CD4-positive, alpha-beta T cell treated with Interleukin-21 for 1 hour (primary cell): ENCODE measurements at places on chromosomes 2 and 18.

- no peak for DNase-seq
Observed at GRCh38 chr2:170229744-170230143, 51.8 kb downstream of the MYO3B start.

DNA sequence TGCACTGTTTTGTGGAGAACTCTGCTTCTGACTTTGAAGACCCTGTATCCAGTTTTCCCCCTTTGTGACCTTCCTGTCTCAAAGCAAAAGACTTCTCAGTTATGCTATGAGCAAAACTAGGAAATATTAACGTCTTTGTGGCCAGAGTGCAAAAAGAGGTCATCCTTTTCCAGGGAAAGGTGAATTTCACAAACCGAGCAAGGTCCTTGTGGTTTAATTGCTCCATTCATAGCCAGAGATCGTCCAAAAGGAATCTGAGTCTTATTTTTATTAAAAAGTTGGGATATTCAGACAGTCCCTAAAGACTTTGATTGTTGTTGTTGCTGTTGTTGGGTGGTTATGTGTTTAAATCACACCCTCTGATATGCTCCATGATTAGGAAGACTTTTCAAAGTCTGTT is 77.4 kb downstream of the NAB1 start:
- no peak for DNase-seq

DNA sequence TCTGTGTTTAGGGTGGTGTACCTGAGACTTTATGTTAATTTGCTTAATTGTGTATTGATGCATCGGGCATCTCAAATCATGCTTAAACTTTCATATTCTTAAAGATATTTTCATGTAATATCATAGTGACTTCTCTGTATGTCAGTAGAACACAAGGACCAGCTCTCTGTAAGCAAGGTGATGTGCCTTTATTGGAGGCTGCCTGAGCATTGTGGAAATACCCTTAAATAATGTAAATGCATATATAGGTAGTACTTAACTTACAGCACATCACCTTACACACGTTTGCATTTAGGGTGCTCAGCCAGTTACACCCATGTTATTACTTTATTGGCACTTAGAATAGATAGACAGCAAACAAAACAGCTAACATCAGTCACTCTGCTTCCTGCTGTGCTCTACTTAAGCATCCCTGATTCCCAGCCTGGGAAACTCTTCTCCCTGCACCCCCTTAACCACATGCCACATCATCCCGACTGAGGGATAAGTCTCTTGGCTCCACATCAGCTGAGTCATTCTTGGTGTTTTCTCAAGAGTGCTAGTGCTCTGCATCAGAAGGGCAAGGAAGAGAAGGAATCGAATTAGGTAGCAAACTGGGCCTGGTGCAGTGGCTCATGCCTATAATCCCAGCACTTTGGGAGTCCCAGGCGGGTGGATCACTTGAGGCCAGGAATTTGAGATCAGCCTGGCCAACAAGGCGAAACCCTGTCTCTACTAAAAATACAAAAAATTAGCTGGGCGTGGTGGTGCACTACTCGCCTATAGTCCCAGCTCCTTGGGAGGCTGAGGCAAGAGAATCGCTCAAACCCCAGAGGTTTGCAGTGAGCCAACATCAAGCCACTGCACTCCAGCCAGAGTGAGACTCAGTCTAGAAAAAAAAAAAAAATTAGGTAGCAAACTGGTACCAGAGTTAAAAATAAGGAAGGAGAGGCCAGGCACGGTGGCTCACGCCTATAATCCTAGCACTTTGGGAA is 108.7 kb downstream of the MAP3K20 start:
- no peak for DNase-seq

DNA sequence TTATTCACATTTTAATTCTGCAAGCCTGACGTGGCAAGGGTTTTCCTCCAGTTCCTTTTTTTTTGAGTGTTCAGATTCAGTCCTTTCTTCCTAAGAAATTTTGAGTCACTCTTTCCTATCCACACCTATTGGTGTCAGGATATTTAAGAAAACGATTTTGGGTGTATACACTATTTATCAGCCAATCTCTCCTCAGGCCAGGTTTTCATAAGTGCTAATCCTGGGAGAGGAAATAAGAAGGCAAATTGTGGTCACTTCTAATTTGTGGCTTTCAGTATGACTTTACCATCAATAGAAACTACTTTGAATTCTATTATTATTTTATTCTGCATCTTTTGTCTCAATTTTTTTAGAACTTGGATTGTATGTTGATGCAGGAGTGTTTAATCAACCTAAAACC is 174.4 kb downstream of the DSEL start:
- no peak for DNase-seq

- no peak for DNase-seq
Observed at GRCh38 chr2:129752686-129753085, 226.8 kb upstream of the RAB6C start.

DNA sequence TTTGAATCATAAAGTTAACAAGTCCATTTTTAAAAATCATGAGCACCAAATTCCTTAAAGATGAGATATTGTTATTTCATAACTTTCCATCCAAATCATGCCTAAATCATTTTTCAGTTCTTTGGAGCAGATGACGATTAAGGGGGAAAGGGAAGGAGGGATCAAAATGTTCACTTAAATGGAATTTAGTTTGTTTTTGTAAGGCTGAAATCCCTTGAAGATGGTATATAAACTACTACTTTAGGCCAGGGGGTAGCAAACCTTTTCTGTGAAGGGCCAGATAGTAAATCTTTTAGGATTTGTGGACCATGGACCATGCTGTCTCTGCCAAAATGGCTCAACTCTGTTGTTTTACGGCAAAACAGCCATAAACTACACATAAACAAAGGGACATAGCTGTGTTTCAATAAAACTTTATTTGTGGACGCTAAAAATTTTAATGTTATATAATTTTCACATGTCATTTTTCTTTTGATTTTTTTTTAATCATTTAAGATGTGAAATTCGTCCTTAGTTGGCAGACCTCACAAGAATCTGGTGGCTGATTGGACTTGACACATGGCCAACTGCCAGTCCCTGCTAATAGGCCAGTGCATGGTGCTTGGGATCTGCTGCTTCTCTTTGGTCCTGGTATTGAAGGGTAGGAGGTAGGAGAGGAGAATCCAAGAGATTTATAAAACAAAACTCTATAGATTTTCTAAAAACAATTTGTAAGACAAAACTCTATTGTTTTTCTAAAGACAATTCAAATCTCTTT is 52.0 kb upstream of the RTN4 start:
- DNase-seq, result no peak

- no peak for DNase-seq
Observed at GRCh38 chr18:59959606-59960005, 59.8 kb downstream of the PMAIP1 start.

DNA sequence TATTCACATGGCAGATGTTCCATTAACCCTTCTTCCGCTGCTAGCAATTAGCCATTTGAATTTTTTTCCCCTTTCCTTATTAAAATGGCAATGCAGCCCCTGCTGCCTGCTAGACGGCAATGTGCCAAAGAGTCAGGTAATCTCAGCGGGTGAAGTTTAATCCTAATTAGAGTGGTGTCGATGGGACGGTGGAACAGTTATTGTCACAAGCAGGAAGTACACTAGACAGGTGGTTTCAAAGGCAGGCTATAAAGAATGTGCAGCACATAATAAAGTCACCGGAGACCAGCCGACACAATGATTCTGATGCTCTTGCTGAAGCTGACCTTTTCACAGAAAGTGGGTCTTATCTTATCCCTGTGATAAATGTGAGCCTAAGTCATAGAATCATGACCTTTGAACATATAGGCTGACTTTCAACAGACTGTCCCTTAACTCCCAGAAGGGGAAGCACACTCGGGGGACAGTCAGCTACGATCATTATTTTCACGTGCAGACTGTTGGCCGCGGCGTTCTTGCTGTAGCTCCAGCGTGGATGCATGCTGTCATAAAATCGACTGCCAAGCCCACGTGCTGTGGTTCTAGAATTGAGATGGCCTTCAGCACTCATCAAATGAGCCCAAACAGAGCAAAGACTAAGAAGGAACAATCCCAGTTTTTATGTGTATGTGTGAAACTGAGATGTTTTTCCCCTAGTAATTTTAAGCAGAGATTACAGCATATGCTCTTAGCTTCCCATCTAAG is 926.2 kb upstream of the SOX11 start:
- no peak for DNase-seq

DNA sequence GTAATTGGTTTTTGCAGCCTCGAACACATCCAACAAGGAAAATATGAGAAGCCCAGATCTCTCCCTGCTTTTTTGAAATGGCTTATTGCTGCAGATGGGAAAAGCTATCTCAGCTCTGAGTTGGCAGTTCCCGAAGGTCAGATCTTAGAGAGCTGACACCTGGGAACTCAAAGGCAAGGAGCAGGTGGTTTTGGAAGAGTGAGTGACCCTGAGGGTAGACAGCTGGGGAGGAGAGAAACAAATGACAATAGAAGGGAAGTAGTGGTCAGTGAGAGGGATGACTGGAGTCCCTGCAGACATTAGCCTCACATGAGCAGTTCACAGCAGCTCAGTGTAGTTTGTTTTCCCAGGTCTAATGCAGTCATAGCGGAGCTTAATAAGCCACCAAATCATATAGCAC is 317.9 kb downstream of the STK39 start:
- DNase-seq, result no peak

DNA sequence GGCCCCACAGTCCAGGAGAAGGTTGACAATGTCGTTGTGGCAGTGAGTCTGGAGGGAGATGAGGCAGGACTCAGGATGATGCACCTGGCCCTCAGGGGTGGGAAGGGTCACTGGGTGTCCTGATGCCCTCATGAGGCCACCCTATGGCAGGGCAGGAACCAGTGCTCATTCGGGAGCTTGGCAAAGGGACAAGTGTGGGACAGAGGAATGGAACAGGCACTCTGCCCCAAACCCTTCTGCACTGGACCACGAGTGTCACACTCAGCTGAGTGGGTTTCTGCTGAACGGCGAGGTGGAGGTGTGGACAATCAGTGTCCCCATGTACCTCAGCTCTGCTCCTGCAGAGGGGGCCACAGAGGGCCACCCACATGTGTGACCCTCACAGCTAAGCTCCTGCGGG is 32.0 kb downstream of the ANKMY1 start:
- no peak for DNase-seq

- DNase-seq, result no peak
Observed at GRCh38 chr2:11079136-11079824, 76.0 kb upstream of the SLC66A3 start.

- DNase-seq, result no peak
Observed at GRCh38 chr2:37390777-37391176, 46.3 kb downstream of the QPCT start.

DNA sequence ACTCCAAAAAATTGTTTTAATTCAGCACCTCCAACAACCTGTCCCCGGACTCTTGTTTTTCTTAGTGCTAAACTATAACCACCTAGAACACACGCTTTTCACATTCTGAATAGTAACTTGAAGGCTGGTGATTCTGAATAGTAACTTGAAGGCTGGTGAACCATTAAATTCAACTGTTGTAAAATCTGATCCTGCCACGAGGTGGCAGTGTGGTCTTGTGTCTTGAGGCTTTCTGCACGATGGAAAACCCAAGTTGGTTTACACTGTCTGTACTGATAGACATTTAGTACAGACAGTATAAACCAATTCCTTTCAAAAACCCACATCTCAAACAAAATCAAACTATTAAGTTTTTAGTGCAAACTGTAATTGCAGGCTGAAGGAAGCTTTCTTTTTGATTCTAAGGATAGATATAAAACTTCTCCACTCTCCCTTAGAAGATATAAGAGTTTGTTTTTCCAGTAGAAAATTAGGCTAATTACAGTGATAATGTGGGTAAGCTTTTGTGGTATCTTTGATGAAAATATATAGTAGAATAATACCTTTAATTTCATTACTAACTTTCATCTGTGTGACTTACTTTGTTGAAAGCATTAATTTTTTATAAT is 57.6 kb downstream of the VAPA start:
- peak; percentile 67 for DNase-seq

DNA sequence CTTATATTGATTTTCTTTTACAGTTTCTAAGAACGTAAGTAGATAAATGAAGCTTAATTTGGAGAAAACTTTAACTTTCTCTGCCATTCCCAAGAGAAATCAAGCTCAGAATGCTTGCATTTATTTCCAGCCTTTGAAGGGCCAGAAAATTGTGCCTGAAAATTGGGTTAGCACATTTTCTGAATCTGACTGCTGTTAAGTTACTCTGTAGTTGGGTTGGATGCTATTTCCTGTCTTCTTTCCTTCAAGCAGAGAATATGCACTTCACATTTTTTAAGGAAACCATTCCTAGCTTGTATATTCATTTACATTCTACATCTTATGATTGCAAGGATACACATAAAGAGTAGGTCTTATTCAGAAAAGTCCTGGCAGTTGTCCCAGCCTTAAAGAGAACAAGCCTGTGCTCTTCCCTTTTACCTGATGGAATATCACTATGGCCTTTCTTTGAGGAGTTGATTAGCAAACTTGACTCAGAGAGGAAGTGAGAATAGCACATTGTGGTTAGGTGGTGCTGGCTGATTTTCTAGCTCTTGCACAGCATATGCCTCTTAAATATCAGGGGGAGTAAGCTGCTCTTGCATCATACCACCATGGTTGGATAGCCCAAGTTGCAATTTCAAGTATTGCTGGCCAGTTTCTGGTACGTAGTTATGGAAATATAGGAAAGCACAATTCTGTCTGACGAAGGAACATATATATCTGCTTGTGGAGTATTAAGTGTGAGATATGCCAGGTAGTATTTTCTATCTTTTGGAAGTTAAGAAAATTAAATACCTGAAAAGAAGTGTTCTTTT is 133.7 kb downstream of the COMMD1 start:
- peak; percentile 25 for DNase-seq

DNA sequence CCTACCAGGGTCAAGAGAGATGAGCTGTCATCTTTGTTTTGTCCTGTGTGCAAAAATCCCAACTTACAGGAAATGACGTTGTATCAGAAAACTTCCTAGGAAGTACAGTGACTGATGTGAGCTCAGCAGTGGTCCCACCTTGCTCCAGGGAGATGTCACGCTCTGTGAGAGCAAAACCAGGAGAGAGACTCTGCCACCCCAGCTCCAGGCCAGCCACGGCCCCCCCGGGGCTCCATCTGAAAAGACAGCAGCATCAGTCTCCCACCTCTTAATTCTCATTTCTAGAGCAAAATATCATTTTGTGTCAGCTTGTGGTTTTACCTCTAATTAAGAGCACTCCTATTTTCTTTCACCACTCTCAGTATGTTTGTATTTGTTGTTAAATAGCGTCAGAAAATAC is 57.5 kb downstream of the MYL12B start:
- no peak for DNase-seq

GRCh38 chr2:176637486-176638166 is 368.4 kb downstream of the MTX2 start:
- no peak for DNase-seq

GRCh38 chr18:24248359-24248758 is 109.5 kb downstream of the CABYR start:
- no peak for DNase-seq

DNA sequence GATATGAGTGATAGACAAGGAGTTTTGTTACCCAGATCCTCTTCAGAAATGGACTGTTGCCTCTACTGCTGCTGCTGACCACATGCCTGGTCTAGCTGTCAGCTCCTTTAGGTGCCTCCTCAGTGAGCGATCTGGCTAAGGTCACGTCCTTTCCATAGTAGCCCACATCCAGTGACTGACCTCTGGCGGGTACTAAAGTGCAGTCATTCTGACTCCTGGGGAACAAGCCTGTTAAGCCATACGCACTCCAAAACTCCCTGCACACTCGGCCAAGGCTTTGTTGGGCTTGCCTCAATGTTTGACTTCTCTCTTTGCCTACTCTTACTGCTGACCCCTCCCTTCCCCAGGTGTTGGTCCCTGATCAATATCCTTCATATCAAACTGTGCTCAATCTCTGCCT is 685.2 kb downstream of the IRS1 start:
- no peak for DNase-seq

GRCh38 chr2:204635478-204635877 is 90.2 kb downstream of the PARD3B start:
- no peak for DNase-seq
